Fibroblast of the aortic adventitia (primary cell): ENCODE measurements at places on chromosomes 7 and 10. TPM values are rescaled to one million over a fixed set of nuclear protein-coding genes. Genes with fewer than 3 reads are reported as not detected.

Gene PRPF18
- 37.0 and 89.4 TPM in 2 replicates for total RNA-seq

Gene TPST1
- total RNA-seq: 59.7 and 73.6 TPM in 2 replicates

Gene SMURF1
- total RNA-seq: 16.0 and 22.6 TPM in 2 replicates

Gene DGKI
- 2.0 and 4.7 TPM in 2 replicates for total RNA-seq

Gene PRPS1L1
- not detected in 2 replicates for total RNA-seq

Gene OPTN
- 107 and 157 TPM in 2 replicates for total RNA-seq

DNA sequence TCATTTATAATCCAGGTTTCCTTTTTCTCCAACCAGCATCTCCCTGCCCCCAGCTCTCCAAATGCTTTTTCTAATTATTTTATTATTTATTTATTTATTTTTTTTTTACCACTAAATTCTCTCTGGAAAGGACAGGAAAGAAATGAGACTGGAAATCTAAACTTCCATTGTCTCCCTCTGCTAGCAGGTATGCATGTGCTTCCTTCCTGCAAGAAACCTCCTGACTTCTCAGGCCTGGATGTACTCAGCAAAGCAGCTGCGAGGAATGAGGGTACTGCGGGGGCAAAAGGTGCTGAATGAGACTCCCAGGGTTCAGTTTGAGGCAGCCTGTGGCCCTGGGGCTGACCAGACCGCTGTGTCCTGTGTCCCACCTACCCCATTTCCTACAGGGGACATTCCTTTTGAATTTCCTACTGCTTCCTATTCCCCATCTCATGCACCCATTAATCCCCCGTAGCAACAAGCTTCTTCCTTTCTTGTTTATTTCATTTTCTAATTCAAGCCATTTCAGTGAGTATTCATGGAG is 324.6 kb upstream of the IGFBP3 start:
- no peak for DNase-seq

DNA sequence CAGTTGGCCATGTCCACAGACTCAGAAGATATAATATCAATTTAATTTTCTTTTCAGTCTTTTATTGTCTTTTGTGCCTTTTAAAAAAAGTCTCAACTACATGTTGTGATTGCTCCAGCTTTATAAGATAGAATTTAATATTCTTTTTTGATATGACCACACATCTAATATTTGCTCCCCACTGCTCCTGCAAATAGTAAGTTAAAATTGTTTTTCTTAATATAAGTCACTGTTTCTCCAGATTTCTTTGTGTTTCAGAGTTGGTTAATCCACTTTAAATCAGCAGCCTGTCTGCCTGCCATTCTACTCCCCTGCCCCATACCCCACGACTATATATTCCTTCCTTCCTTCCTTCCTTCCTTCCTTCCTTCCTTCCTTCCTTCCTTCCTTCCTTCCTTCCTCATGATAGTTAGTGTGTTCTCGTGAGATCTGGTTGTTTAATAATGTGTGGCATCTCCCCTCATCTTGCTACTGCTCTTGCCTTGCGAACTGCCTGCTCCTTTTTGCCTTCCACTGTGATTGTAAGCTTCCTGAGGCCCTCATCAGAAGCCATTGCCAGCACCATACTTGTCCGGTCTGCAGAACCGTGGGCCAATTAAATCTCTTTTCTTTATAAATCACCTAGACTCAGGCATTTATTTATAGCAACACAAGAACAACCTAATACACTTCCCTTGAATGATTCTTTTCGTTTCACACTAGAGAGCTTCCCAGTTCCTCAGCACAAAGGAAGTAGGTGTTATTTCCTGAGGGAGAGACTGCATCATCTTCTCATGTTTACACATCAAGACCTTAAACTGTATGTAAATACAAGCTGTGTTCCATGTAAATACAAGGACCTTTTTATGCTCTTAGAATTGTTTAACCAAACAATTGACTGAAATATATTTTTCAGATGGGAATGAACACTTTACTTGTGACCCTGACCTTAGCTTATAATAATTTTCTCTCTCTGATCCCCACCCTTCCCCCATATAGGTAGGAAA is 24.5 kb downstream of the TAS2R16 start:
- no peak for DNase-seq

DNA sequence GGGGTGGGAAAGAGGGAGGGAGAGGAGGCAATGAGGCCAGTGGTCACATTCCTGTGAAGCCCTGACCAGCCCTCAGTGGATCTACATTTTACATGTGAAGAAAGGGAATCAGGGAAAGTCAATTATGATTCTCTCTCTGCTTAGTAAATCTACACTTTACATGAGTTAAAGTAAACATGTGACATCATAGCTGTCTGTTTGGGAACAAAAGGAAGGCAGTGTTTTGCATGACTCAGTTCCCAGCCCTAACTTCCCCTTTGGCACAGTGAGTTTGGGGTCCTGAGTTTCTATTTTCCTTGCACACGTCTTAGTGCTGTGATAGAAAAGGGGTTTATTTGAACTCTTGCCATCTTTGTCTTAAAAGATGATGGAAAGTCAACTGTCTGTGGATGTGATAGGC is 615.1 kb downstream of the SDK1 start:
- DNase-seq: no peak

DNA sequence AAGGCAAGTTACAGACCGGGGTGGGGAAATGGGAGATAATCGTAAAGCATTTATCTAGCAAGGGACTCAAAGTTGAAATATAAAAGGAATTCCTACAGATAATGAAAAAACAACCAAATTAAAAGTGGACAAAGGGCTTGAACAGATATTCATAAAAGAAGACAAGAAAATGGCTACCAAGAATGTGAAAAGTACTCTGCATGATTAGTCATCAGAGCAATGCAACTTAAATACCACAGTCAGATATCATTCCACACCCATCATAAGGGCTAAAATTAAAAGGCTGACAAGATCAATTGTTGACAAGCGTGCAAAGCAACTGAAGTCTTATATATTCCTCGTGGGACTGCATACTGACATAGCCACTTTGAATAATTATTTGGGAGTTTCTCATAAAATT is 124.6 kb upstream of the RSU1 start:
- no peak for DNase-seq

- DNase-seq: no peak
These were observed 1007.6 kb downstream of the ANKRD7 start for GRCh38 chr7:119232091-119232490.

GRCh38 chr10:12177642-12178041 is 18.0 kb downstream of the NUDT5 start:
- no peak for DNase-seq

DNA sequence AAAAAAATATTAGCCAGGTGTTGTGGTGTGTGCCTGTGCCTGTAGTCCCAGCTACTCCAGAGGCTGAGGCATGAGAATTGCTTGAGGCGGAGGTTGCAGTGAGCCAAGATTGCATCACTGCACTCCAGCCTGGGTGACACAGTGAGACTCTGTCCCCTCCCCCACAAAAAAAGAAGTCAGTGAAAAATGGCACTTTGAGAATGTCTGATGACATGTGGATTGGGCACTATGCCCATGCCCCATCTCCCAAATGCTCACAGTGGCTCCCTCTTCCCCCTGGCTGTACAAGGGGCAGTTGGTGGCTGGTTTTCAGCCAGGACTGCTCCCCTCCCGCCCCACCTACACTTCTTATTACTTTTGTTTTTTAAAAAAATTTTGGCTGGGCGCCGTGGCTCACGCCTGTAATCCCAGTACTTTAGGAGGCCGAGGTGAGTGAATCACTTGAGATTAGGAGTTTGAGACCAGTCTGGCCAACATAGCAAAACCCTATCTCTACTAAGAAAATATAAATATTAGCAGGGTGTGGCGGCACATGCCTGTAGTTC is 26.1 kb downstream of the IL15RA start:
- DNase-seq: peak; percentile 80

- no peak for DNase-seq
These were observed 29.1 kb downstream of the EPC1 start for GRCh38 chr10:32317795-32318357.

DNA sequence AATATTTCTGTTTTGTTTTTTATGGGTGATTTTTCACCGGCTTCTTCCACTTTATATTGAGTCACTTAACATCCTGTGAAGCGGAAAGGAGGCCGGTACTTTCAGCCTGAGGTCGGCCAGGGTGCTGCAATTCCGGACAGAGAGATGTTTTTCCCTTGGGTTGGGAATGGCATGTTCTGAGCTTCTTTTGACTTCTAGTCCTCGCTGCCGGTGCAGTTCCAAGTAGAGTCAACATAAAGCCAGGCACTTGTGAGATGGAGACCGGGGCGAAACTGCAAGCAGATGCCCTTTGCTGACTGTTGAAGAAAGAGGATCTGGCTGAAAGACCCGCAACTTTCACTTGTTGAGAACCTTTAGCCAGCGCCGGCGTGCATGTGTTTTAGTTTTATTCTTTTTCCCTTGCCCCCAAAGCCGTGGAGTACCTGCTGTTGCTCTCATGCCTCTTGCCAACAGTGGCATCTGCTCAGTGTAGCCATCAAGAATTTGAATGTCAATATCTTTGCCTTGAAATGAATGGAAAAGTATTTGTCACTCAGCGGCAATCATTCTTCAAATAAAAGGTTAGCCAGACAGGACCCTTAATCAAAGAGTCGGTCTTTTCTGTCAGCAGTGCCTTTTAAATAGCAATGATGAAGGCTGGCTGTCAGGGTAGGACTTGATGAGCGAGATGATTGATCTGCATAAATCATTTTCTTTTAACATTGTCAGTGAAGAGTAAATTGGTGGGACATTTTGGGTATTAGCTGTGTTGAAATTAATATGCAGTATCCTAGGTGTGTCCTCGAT is 351.2 kb downstream of the LRMDA start:
- no peak for DNase-seq

- no peak for DNase-seq
These were observed 538.2 kb upstream of the CELF2 start for GRCh38 chr10:10479465-10479864.

DNA sequence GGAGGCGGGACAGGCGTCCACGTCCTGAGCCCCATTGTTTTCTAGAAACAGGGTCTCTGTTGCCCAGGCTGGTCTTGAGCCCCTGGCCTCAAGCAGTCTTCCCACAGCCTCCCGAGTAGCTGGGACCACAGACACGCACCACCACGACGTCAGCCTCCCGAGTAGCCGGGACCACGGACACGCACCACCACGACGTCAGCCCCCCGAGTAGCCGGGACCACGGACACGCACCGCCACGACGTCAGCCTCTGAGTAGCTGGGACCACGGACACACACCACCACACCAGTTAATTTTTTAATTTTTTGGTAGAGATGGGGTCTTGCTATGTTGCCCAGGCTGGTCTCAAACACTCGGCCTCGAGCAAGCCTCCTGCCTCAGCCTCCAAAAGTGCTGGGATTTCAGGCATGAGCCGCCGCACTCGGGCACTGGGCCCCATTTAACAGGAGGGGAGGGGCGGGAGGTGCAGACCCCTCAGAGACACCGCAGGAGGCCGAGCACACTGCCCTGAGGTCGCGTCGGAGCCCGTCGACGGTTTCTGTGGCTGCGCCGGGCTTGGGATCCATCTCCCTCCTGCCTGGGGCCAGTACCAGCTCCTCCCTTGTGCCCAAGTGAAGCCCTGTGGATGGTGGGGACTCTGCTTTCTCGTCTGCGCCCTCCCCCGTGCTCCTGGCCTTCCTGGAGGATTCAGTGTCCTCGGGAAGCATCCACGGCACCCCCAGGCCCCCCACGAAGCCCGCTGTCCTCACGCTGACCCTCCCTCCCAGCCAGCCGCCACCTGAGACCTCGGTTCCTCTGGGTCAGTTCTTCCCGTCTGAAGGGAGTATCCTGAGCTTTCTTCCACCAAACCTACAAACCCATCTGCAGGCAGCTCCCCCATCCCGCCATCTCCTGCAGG is 13.0 kb downstream of the FAM20C start:
- no peak for DNase-seq

GRCh38 chr7:137413901-137414300 is 70.4 kb upstream of the PTN start:
- DNase-seq: no peak

- no peak for DNase-seq
These were observed 14.7 kb downstream of the HSPB1 start for GRCh38 chr7:76316984-76317781.

DNA sequence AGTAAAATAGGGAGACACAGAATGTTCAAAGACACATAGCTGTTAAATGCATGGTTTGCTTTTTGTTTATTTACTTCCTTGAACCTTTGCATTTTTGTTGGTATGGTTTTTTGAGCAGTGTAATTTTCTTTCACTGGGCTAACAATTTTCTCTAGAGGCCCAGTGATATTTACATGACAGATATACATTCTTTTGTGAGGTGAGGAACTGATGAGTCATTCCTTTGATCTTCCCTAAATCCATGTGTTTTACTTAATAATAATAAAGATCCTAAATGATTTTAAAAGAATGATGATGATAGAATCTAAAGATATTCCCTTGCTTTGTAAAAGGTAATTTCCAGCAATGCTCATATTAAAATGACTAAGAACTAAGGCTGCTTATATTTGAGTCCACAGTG is 188.5 kb upstream of the ANK3 start:
- DNase-seq: no peak

- DNase-seq: no peak
These were observed 239.1 kb downstream of the ZMYND11 start for GRCh38 chr10:374354-374753.

DNA sequence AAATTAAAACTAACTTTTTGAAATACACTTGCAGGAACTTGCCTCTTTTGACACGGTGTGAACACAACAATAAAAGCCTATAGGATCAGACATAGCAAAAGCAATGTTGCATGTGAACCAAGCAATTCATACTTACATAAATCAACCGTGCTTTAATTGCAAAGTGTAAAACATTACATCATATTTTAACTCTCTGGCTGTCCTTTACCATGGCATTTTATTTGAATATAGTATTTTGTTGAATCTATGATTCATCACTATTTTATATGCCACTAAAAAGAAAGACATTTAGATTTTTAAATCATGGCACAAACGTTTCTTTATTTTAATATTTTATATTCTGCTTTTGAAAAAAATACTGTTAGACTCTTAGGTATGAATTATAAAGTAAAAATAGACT is 757.0 kb upstream of the KCND2 start:
- no peak for DNase-seq

DNA sequence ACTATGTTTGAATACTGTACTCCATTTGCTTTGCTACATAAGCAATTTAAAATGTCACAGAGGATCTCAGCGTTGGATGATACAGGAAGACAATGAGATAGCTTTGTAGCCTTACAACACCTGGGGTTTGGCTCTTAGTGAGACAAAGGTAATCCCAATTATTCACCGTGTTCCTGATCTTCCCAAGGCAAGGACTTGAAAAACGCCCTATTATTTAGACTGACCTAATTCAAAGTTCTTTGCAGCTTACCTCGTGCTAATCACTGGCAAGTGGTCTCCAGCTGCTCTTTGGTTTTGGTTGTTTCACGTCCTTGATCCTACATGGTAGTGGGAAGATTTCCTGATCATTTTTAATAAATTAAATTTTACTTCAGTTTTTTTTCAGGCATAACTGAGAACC is 23.0 kb upstream of the C7orf33 start:
- DNase-seq: no peak

- DNase-seq: no peak
These were observed 59.6 kb upstream of the BICC1 start for GRCh38 chr10:58453105-58453504.

DNA sequence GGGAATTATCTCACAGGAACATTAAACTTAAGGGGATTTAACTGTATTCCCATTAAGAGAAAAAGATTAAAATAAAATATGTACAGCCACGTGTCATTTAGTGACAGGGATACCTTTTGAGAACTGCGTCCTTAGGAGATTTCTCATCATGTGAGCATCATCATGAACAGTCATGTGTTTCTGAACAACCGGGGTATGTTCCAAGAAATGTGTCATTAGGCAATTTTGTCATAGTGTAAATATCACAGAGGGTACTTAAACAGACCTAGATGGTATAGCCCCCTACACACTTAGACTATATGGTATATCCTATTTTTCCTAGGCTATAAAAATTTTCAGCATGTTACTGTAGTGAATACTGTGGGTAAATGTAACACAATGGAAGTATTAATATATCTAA is 840.3 kb downstream of the CNTNAP2 start:
- DNase-seq: no peak

GRCh38 chr7:15515252-15515651 is 46.6 kb downstream of the AGMO start:
- peak; percentile 32 for DNase-seq
